Cardiac fibroblast (primary cell): ENCODE measurements at places on chromosomes 1 and 21.
A peak's percentile ranks its signal among the peaks of the same experiment; 100 is the strongest.

DNA sequence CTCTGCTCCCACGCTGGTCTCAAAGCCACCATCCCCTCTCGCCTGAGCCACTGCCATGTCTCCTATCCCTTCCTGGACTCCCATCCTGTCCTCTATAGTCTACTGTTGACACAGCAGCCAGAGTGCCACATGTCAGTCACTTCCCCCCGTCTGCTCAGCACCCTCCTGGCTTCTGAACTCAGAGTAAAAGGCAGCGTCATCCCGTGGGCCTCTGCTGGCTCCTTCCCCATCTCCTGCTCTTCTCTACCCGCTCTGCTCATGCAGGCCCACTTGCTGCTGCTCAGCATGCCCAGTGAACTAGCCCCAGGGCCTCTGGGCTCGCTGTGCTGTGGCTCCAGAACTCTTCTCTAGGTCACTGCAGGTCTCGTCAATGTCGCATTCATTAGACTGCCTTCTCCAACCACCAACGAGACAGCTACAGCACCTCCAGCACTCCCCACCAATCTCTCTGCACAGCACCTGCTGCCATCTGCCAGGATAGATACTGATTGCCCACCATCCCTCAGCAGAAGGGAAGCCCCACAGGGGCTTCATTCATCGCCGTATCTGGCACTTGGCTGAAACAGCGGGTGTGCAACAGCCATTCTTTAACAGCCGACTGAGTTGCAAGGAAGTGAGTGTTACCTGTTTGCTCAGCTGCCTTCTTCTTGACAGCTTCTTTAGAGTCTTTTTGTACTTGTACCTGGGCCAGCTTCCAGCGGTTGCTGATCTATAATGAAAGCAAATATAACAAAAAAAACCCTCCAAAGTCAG, 11.8 kb upstream of the SRM start:
- DNase-seq: no peak

- peak; percentile 84 for DNase-seq
These were observed 121.2 kb downstream of the SLC45A1 start for GRCh38 chr1:8439015-8439702.

GRCh38 chr1:160412028-160412362, 11.6 kb downstream of the VANGL2 start:
- no peak for DNase-seq

- DNase-seq: no peak
These were observed 759 bp downstream of the SMYD3 start for GRCh38 chr1:246506367-246506673.

GRCh38 chr1:246779561-246780175, 55.5 kb downstream of the SCCPDH start:
- no peak for DNase-seq

GRCh38 chr1:18809953-18810899, 49.2 kb downstream of the TAS1R2 start:
- no peak for DNase-seq

DNA sequence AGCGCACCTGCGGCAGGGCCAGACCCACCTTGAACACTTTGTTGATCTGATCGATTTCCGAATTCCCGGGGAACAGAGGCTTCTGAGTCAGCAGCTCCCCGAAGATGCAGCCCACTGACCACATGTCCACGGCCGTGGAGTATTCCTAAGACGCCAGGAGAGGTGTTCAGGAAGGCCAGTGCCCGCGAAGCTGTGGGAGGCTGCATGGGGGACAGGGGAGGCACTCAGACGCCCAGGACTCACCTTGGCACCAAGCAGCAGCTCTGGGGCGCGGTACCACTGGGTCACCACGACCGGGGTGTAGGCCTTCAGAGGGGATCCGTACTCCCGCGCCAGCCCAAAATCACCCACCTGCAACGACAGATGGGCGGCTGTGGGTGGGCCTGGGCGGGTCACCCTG, 11.2 kb upstream of the SLC35E2B start:
- no peak for DNase-seq

DNA sequence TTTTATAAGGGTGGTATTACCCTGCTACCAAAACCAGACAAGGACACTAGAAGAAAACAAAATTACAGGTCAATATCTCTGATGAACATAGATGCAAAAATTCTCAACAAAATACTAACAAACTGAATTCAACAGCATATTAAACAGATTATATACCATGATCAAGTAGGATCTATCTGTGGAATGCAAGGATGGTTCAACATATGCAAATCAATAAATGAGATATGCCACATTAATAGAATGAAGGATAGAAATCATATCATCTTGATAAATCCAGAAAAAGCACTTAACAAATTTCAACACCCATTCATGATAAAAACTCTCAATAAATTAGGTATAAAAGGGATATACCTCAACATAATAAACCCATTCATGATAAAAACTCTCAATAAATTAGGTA, 24.3 kb upstream of the MYBPHL start:
- no peak for DNase-seq

GRCh38 chr1:246508897-246509688, 2.0 kb upstream of the SMYD3 start:
- no peak for DNase-seq

DNA sequence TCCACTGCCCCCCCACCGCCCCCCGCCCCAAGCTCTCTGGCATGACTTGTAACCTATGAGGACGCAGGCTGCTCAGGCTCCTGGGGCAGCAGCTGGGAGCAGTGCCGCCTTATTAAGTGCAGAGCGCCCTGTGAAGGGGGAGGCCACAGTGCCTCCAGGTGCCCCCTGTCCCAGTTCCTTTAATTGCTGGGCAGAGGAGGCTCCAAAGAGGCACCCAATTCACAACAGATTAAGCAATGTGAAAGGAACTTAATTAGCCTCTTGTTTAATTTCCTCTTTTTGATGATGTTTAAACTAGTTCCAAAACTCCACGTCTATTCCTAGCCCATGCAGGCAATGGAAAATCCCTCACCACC, 3.0 kb downstream of the RXFP4 start:
- no peak for DNase-seq

- DNase-seq: peak; percentile 3
These were observed 41.2 kb downstream of the GJA5 start for GRCh38 chr1:147719029-147719698.

GRCh38 chr1:93708734-93709481, 27.3 kb upstream of the BCAR3 start:
- peak; percentile 58 for DNase-seq

DNA sequence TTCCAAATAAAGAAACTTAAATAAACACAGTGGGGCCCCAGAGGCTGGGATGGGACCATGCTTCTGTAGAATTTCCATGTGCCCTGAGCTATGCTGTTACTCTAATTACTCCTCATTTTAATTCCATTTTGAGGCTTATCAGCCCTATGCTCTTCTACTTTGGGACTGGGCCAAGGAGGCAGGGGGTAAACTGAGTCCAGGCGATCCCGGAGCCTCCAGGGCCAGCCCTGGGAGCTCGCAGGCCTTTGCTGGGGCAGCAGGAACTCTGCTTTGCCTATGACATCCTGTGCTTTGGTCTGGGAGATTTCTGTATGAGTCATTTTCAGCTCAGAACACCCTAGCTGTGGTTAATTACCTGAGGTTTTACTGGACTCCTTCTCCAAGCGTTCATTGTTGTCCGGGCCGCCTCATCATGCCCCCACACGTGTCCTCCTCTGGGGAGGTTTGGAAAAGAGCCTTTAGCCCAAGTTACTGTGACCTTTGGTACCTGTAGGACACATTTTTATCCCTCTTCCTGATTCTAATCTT, 95.7 kb downstream of the RHOU start:
- DNase-seq: peak; percentile 51

DNA sequence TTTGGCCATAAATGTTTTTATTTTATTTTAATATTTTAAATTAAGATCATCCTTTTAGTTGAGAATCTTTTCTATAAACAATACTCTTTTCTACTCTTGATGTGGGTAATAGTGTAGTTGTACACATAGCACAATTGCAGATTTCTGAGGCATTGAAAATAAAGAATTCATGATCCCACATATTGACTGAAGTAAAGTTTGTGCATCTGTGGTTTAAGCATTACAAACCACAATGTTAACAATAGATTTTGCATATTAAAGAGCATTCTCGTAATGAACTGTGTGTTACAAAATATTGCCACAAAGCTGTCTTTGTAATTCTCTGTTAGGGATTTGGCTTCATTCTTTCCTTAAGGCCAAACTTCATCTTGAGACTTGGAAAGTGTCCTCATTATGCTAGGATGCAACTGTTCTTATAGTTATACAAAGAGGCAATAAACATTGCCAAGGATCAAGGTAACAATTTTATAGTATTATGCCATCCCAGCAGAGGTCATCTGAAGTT, 256.8 kb downstream of the OLFM3 start:
- no peak for DNase-seq

GRCh38 chr1:58773406-58773840, 10.4 kb downstream of the JUN start:
- peak; percentile 89 for DNase-seq

DNA sequence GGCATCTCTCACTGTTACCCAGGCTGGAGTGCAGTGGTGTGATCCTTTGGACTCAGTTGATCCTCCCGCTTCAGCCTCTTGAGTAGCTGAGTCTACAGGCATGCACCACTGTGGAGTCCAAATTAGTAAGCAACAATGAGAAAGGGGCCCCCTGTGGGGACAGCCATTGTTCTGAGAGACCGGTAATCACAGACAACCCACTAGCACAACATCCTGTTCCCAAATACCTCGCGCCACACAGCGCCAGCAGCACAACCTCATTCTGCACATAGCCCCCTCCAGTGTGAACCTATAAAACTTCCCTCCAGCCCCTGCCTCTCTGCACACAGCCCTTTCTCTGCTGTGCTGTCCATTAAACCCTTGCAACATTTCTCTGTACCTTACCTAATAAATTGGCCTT, 226.4 kb downstream of the DYRK1A start:
- DNase-seq: peak; percentile 9

DNA sequence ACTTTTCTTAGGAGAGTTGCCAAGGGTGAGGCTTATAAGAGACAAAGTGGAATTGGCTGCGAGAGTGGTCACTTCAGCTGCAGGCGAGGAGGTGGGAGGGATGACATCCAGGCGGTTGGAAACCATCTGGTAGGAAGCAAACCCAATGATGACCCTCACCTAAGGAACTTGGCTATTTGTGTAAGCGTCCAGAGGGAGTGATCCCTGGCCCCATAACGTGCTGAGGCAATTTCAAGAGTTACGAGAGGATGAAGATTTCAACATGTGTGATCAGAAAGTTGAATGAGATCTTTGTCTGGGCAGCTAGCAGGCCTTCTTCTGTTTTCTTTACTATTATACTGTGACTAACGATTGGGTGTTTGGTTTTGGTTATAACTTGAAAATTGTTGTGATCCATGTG, 102.7 kb upstream of the VANGL1 start:
- DNase-seq: peak; percentile 30

GRCh38 chr1:39608921-39609320, 30.5 kb downstream of the HEYL start:
- DNase-seq: no peak

GRCh38 chr1:153058826-153059784, 1.8 kb upstream of the SPRR2A start:
- no peak for DNase-seq

GRCh38 chr1:16175610-16176553, 20.0 kb upstream of the EPHA2 start:
- DNase-seq: peak; percentile 93

DNA sequence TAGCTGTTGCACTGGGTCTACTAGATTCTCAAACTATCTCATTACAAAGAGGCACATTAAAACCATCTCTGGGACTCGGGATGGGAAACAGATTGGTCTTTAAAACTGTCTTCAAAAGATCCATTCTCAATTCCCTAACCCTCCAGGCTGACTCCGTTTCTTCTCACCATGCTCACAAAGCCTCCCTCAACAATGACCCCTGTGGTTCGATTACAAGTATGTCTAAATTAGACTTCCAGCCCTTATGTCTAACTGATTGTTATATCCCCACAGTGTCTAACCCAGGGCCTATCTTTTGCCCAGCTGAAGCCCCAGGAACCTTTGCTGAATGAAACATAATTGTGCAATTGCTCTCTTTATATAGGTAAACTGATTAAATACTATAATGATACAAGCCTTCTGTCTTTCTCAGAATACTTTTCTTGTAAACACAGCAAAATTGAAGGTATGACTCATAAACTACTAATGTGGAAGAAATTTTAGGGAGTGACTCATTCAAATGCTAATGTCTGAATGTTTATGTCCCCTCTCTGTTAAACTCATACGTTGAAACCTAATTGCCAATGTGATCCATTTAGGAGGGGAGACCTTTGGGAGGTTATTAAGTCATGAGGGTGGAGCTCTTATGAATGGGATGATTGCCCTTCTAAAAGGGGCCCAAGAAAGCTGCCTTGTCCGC, 65.6 kb upstream of the DAB1 start:
- DNase-seq: peak; percentile 78

DNA sequence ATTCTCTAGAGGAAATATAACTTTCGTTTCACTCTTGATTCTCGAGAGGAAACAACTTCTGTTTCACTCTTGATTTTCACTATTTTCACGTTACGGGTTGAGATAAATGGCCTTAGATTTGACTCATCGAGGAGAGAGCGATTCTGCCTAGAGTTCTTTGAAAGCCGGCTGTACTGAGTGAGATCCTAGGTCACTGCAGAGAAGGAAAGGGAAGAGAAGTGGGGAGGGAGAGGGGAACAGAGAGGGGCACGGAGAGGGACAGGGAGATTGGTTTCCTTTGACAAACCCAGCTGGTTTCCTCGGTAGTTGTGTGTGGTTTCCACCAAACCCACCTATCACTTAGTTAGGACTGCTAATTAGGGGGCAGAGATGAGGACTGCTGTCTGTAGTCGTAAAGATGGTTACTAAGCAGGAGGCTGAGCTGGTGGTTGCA, 21.6 kb upstream of the GPR137B start:
- DNase-seq: no peak

GRCh38 chr1:39322431-39322830, 117.9 kb downstream of the MACF1 start:
- no peak for DNase-seq

DNA sequence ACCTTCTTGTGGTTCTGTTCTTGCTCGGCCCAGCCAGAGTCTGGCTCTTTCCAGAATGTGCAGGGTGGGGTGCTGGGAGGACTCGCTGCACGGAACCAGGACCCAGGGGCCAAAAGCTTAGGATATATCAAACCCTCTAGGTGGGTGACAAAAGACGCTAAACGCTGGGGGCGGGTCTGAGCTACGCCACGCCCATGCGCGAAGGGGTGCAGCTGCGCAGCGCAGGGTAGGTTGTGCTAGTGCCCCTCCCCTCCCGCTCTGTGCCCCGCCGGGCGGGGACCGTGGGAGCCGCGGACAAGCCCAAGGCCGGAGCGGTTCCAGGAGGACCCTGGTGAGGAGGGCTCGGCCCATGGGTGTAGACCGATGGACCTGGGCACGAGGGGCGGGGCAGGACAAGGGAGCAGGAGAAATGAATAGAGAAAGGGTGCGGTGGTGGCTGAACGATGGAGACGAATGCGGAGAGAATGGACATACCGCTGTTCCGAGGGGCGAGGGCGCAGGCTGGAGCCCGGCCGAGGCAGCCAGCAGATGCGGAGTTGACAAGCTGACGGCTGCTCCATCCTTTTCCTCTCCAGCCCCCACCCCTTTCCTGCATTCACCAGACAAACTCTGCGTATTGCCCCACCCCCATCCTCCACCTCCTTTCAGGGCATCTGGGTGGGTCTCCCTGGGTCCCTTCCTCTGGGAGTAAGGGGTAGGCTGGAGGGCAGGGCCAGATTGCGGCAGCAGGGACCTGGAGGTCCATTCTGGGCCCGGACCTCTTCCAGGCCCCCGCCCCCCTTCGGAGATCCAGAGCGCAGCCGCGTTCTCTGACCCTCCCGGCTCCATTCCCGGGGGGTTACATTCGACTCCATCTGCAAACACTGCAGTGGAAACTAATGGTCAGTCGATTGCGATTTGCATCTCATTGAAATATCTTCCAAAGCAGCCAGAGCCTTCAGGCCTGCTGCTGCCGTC, at the start of gene RUSC1:
Gene RUSC1, plus strand, starts transcription at position 234 of the 957 bp plus-strand sequence. CDS start 880 bp downstream, outside the sequence.
- peak; percentile 69 for DNase-seq
